K562 (cell line): ENCODE measurements at places on chromosomes 16 and 17. TPM values are rescaled to one million over a fixed set of nuclear protein-coding genes. Genes with fewer than 3 reads are reported as not detected.

Gene ABCC12
- total RNA-seq = not detected in 2 replicates

Gene ZG16B
- 0.35 and 0.40 TPM in 2 replicates for total RNA-seq

Gene NACA2
- total RNA-seq = not detected in 2 replicates

Gene TM4SF5
- not detected in 2 replicates for total RNA-seq

DNA sequence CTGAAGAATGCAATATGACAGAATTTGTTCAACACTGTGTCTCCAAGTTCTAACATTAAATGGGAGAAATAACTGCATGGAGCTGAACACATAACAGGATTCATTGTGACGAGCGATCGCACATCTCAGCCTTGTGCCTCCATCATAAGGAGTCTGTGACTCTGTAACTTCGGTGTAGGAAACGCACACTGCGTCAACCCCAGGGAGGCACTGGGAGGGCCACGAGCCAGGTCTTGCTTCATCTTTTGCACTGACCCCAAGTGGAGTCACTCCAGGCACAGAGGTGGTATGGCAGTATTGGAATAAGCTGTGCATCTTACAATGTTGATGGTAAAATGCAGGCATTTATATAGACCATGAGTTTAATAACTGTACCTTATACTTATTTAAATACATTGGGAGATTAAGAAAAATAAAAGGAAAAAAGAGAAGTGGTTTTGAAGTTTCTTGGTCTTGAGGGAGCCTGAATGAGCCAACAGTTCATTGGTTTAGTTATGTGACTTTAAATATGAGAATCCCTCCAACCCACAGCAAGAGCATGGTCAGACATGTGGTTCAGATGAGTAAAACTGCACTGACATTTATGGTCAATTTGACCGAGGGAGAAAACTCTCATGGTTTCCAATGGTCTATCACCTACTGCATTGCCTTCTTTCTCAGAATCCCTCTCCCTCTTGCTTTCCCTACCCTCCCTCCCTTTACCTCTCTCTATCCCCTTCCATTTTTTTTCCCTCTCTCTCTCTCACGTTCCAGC lies 5.7 kb upstream of the PMP22 start:
- H3K4me3 ChIP-seq = no peak overlapping the region
- no peak overlapping the region for H3K27ac ChIP-seq
- DNase-seq = no peak
- no peaks in the 10 kb centered on the region for H3K27me3 ChIP-seq
- H3K36me3 ChIP-seq = no peaks in the 10 kb centered on the region

DNA sequence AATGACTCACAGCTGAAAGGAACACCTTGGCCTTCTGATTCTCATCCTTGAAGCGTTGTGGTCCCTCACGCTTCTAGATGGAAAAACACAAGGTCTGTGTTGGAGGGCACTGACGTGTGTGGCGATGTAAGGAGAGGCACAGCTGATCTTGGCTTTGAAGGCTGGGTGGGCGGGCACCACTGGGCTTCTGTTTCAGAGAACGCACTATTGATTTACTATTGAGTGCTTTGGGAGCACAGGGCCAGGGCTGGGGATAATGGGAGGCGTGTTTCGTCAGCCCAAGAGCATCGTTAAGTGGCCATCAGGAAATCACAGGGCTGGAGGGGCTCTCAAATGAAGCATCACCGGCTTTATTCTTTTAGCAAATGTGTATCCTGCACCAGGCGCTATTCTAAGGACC lies 70.7 kb downstream of the CMIP start:
- peaks cover 26% of the 10 kb centered on the region for H3K4me1 ChIP-seq
- peaks cover 31% of the 10 kb centered on the region for H3K36me3 ChIP-seq
- no peaks in the 10 kb centered on the region for H3K27me3 ChIP-seq
- H3K4me3 ChIP-seq = no peak overlapping the region
- DNase-seq = no peak

- H3K27me3 ChIP-seq = peaks cover 8% of the 10 kb centered on the region; the same call in 1 of the 2 replicates
- no peaks in the 10 kb centered on the region for H3K4me1 ChIP-seq
- DNase-seq = no peak
Measured at GRCh38 chr17:13099089-13099735, 81.4 kb upstream of the ELAC2 start.

- no peak overlapping the region for H3K27ac ChIP-seq
- peaks cover 14% of the 10 kb centered on the region; the same call in 2 of the 3 replicates for H3K4me1 ChIP-seq
- no peaks in the 10 kb centered on the region for H3K36me3 ChIP-seq
Measured at GRCh38 chr17:35891269-35891668, 11.1 kb upstream of the CCL5 start.

GRCh38 chr17:40024901-40025300 lies 9.7 kb downstream of the CSF3 start:
- no peak overlapping the region for H3K27ac ChIP-seq
- no peak overlapping the region for H3K4me3 ChIP-seq
- H3K4me1 ChIP-seq = peaks cover 2% of the 10 kb centered on the region; the same call in 2 of the 3 replicates
- H3K27me3 ChIP-seq = no peaks in the 10 kb centered on the region

DNA sequence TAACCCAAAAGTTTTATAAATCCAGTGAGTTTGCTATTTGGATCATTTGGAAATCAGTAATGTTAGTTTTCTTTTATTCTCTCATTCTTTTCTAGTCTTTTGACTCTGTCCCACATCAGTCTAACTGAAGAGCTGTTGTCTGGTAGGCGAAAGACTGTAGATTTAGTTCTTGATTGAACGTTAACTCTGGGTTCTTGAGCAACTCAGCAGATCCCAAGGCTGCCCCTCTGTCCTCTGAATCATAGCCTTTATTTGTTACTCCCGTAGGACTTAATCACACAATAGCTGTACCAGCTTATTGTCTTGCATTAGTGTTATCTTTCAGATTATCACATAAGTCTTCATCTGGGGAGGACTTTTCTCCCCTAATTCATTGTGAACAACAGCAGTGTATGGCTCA lies 119.3 kb upstream of the TOM1L1 start:
- H3K36me3 ChIP-seq = no peaks in the 10 kb centered on the region
- H3K27ac ChIP-seq = no peak overlapping the region
- no peaks in the 10 kb centered on the region for H3K4me1 ChIP-seq
- no peak overlapping the region for H3K4me3 ChIP-seq

- H3K4me3 ChIP-seq = no peak overlapping the region
- no peak overlapping the region for H3K27ac ChIP-seq
- H3K36me3 ChIP-seq = no peaks in the 10 kb centered on the region
- H3K27me3 ChIP-seq = no peaks in the 10 kb centered on the region; the same call in 1 of the 2 replicates
Measured at GRCh38 chr16:7086822-7087616, 245.6 kb upstream of the RBFOX1 start.

- H3K4me1 ChIP-seq = no peaks in the 10 kb centered on the region; the same call in 2 of the 3 replicates
- H3K36me3 ChIP-seq = no peaks in the 10 kb centered on the region
- H3K4me3 ChIP-seq = no peak overlapping the region
- H3K27ac ChIP-seq = no peak overlapping the region
Measured at GRCh38 chr17:16593356-16594102, 24.5 kb upstream of the ZNF287 start.

DNA sequence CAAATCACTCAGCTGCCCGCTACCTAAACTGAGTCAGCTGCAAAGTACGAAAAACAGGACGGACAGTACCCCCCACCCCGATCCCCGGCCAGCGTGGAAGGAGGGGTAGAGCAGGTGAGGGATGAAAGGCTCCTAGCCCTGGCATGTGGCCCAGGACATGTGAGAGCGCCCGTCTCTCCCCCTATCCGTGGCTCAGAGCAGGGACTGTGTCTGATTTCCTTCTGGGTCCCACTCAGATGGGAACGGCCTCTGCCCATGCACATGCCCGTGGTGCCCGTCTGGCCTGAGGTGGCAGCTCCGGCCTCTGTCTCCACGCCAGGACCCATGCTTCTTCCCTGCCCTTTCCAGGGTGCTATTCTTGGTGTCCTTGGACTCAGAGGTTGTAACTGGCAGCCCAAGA lies 30.2 kb upstream of the RASD1 start:
- DNase-seq = no peak
- no peak overlapping the region for H3K27ac ChIP-seq
- H3K27me3 ChIP-seq = no peaks in the 10 kb centered on the region

- peaks cover 18% of the 10 kb centered on the region for H3K27me3 ChIP-seq
- DNase-seq = no peak
- H3K27ac ChIP-seq = no peak overlapping the region
Measured at GRCh38 chr17:68564415-68565111, 36.6 kb downstream of the FAM20A start.
